HFFc6 (cell line): ENCODE measurements at places on chromosomes 5 and 9.

GRCh38 chr9:101117161-101117560 lies 88.6 kb downstream of the PLPPR1 start:
- H3K27ac ChIP-seq: no peak overlapping the region
- no peaks in the 10 kb centered on the region; the same call in 1 of the 2 replicates for H3K27me3 ChIP-seq
- no peaks in the 10 kb centered on the region for H3K36me3 ChIP-seq
- no peak overlapping the region for H3K4me3 ChIP-seq
- no peaks in the 10 kb centered on the region for H3K4me1 ChIP-seq

- H3K36me3 ChIP-seq: no peaks in the 10 kb centered on the region
- no peaks in the 10 kb centered on the region for H3K4me1 ChIP-seq
- H3K27ac ChIP-seq: no peak overlapping the region
- H3K4me3 ChIP-seq: no peak overlapping the region
- H3K27me3 ChIP-seq: no peaks in the 10 kb centered on the region; the same call in none of the 2 replicates
- no peak for DNase-seq
Measured at GRCh38 chr5:116532762-116533525, 41.7 kb downstream of the SEMA6A start.

- H3K36me3 ChIP-seq: no peaks in the 10 kb centered on the region
- H3K27ac ChIP-seq: no peak overlapping the region
Measured at GRCh38 chr5:64680289-64680688, 10.0 kb upstream of the SHISAL2B start.

DNA sequence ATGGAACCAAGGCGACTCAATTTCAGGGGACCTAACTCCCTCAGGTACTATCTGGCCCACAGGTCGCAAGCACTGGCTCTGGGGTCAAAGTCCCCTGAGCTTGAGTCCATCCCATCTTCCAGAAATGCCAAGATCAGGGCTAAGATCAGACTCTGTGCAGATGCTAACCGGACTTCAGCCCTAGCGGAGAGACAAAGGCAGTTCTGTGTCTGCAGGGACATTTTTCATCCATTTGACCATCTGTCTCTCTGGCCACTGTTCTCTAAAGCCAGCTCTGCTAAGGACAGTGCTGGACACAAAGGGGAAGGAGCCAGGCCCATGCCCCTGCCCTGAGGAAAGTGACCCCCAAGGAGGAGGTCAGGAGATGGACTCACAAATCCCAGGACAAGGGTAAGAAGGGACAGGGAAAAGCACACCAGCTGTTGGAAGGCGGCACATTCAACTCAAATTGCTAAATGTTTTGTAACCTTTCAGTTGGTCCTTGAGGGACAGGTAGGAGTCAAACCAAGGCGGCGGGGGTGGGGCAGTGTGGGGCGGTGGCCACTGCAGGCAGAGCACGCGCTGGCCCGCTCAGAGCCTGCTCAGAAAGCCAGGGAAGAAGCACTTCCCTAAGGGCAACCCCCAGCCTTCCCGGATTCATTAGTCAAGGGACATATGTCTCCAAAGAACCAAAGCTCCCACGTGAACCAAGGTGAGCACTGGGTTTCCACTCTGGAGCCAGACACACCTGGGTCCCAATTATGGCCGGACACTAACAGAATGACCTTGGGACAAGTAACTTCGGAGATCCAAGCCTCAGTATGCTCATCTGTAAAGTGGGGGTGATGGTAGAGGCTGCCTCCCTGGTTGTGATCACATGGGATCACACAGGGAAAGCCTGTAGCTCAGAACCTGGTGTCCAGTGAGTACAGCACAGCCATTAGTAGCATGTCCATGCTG lies 42.8 kb downstream of the STK10 start:
- H3K27me3 ChIP-seq: peaks cover 4% of the 10 kb centered on the region; the same call in 1 of the 2 replicates
- no peak for DNase-seq
- H3K27ac ChIP-seq: no peak overlapping the region

DNA sequence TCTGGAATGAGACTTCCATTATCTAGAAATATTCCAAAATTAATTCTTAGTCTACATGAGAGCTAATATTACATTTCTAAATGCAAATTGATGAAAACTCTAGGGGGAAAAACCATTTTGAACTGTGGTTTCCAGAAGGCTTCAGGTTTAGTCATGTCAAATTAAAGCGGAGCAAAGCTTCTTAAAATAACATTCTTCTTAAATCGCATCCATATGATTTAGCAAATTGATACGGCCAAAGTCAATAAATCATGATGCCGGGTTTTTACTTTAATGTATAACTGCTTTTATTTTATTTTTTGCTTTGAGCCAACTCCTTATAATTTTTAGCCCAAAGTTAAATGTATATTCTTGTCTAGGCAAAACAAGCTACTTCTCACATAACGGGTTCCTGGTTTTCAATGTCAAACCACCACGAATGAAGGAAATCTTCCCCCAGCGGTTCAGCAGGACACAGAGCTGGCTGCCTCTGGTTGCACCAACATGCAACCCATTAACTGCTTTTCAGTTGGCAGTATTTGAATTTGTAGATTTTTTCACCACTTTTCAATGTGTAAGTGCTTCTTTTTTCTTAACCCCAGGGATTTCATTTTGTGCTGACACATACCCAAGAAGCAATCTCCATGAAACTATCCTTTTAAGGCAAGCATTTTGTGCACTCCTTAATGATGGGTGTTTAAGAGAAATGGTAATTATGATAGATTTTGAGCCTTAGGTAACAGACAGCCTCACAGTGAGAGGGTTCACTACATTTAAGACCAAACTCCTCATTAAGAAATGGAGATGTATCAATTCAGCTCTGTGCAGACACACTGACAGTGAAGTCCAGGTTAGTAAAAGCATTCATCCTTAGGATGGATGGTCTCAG lies 35.5 kb downstream of the EFNA5 start:
- peaks cover 2% of the 10 kb centered on the region; the same call in 1 of the 2 replicates for H3K27me3 ChIP-seq
- no peak overlapping the region for H3K27ac ChIP-seq
- H3K4me1 ChIP-seq: no peaks in the 10 kb centered on the region
- H3K4me3 ChIP-seq: no peak overlapping the region
- no peaks in the 10 kb centered on the region for H3K36me3 ChIP-seq

DNA sequence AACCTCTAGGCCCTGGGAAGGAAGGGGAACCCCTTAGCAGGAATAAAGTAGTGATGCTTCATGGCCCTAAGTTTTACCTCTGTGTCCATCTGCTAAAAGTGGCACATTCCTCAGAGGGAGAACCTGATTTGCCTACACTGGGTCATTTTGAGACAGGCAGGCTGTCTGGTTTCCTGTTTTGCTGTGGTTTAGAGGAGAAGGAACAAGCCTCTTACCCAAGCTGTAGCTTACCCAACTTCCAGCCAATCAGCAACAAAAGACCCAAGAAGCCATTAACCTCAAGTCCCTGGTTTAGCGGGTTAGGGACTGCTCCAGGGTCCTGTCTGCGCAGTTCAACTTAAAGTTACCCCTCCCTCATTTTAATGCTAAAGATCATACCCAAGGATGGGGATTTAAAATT lies 411.0 kb downstream of the MAT2B start:
- no peak overlapping the region for H3K27ac ChIP-seq
- peaks cover 26% of the 10 kb centered on the region for H3K4me1 ChIP-seq
- no peak for DNase-seq
- H3K36me3 ChIP-seq: no peaks in the 10 kb centered on the region
- H3K27me3 ChIP-seq: no peaks in the 10 kb centered on the region; the same call in 1 of the 2 replicates

GRCh38 chr9:113580041-113580953 lies 116.8 kb downstream of the RGS3 start:
- peak overlapping the region; percentile 99 for H3K27ac ChIP-seq
- no peak for DNase-seq
- H3K4me1 ChIP-seq: peaks cover 73% of the 10 kb centered on the region
- no peaks in the 10 kb centered on the region; the same call in 1 of the 2 replicates for H3K27me3 ChIP-seq

GRCh38 chr5:31362931-31363568 lies 168.8 kb downstream of the DROSHA start:
- H3K27ac ChIP-seq: peak overlapping the region; percentile 88
- DNase-seq: peak; percentile 68
- peaks cover 5% of the 10 kb centered on the region; the same call in 1 of the 2 replicates for H3K36me3 ChIP-seq
- H3K4me1 ChIP-seq: peaks cover 90% of the 10 kb centered on the region
- peak overlapping the region; percentile 69 for H3K4me3 ChIP-seq

- H3K4me1 ChIP-seq: no peaks in the 10 kb centered on the region
- H3K36me3 ChIP-seq: peaks cover 4% of the 10 kb centered on the region; the same call in 1 of the 2 replicates
- no peak for DNase-seq
- H3K27me3 ChIP-seq: peaks cover 14% of the 10 kb centered on the region
- no peak overlapping the region for H3K27ac ChIP-seq
- H3K4me3 ChIP-seq: no peak overlapping the region
Measured at GRCh38 chr5:149654231-149654630, 72.9 kb downstream of the ARHGEF37 start.

- no peak overlapping the region for H3K27ac ChIP-seq
- no peak overlapping the region for H3K4me3 ChIP-seq
- no peak for DNase-seq
- no peaks in the 10 kb centered on the region for H3K36me3 ChIP-seq
- no peaks in the 10 kb centered on the region; the same call in 1 of the 2 replicates for H3K27me3 ChIP-seq
Measured at GRCh38 chr9:2302606-2303005, 287.5 kb downstream of the SMARCA2 start.

DNA sequence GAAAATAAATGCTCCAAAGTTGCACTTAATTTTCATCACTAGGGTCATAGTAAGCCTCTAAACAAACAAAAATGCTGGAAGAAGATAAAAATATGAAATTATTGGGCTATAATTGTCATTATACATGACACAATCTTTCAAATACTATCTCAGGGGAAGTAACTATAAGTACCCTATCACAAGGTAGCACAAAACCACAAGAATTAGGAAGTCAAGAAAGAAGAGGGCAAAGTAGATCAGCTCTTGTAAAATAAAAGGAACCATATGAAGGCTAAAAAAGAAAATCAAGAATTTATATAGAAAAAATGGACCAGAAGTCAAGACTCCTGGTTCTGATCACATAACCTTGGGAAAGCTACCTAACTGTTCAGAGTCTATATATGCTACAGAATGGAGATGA lies 48.1 kb downstream of the DIAPH1 start:
- H3K27me3 ChIP-seq: no peaks in the 10 kb centered on the region
- H3K4me1 ChIP-seq: peaks cover 17% of the 10 kb centered on the region
- no peak overlapping the region for H3K4me3 ChIP-seq
- DNase-seq: no peak
- H3K27ac ChIP-seq: no peak overlapping the region

GRCh38 chr9:134341306-134341705 lies 15.1 kb downstream of the RXRA start:
- H3K27me3 ChIP-seq: peaks cover 2% of the 10 kb centered on the region; the same call in 1 of the 2 replicates
- H3K4me1 ChIP-seq: 0 out of 2 replicates have a peak, but pooled peaks cover 5% of the 10 kb centered on the region
- H3K36me3 ChIP-seq: no peaks in the 10 kb centered on the region
- H3K27ac ChIP-seq: no peak overlapping the region

DNA sequence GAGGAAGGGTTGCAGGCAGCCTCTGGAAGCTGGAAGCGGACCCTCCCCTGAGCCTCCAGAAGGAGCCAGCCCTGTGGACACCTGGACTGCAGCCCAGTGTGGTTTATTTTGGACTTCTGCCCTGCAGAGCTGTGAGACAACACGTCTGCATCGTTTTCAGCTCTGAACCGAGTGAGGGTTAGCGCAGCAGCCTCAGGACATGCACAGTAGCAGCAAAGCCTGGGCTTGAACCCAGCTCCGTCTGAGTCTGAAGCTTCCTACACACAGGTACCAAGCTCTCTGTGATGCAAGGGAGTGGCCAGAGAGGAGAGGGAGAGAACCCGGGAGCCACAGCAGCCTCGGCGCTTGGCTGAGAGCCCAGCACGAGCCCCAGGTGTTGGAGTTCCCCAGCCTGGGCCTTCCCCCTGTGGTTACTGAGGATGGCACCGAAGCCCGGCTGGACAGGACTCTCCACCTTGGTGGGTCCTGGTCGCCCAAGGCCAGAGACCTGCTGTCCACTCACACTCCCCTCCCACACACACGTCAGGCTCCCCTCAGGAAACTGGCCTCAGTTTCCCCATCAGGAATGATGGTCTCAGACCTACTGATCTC lies 128.2 kb downstream of the OLFM1 start:
- DNase-seq: no peak
- H3K4me3 ChIP-seq: no peak overlapping the region
- no peaks in the 10 kb centered on the region for H3K4me1 ChIP-seq

- H3K4me3 ChIP-seq: no peak overlapping the region
- no peak for DNase-seq
- no peaks in the 10 kb centered on the region for H3K36me3 ChIP-seq
- no peaks in the 10 kb centered on the region for H3K4me1 ChIP-seq
Measured at GRCh38 chr9:77561331-77562018, 86.6 kb downstream of the GNA14 start.

DNA sequence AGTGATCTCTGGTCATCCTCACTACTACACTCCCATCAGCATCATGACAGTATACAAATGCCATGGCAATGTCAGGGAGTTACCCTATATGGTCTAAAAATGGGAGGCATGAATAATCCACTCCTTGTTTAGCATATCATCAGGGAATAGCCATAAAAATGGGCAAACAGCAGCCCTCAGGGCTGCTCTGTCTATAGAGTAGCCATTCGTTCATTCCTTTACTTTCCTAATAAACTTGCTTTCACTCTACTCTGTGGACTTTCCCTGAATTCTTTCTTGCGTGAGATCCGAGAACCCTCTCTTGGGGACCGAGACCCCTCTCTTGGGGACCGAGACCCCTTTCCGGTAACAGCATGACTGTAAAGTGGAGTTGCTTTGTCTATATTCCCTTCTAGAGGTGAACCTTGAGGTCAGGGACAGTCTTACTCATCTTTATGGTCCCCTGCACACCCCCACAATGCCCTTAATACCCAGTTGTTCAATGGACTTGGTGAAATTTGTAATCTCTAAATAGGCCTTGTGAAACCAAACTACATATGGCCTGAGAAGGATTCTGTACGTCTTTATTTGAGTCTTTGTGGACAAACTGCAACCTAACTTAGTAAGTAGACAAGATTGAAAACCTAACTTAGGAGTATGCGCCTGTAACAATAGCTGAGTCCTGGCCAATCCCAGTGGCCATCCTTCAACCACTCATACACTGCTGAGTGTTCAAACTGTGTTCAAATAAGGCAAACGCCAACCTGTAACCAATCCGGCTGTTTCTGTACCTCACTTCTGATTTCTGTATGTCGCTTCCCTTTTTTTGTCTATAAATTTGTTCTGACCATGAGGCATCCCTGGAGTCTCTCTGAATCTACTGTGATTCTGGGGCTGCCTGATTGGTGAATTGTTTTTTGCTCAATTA lies 32.3 kb upstream of the UBTD2 start:
- H3K4me3 ChIP-seq: no peak overlapping the region; the same call in 1 of the 2 replicates
- peaks cover 5% of the 10 kb centered on the region for H3K27me3 ChIP-seq
- H3K4me1 ChIP-seq: peaks cover 41% of the 10 kb centered on the region
